ENCODE measurements at places on chromosomes 7 and 10.

DNA sequence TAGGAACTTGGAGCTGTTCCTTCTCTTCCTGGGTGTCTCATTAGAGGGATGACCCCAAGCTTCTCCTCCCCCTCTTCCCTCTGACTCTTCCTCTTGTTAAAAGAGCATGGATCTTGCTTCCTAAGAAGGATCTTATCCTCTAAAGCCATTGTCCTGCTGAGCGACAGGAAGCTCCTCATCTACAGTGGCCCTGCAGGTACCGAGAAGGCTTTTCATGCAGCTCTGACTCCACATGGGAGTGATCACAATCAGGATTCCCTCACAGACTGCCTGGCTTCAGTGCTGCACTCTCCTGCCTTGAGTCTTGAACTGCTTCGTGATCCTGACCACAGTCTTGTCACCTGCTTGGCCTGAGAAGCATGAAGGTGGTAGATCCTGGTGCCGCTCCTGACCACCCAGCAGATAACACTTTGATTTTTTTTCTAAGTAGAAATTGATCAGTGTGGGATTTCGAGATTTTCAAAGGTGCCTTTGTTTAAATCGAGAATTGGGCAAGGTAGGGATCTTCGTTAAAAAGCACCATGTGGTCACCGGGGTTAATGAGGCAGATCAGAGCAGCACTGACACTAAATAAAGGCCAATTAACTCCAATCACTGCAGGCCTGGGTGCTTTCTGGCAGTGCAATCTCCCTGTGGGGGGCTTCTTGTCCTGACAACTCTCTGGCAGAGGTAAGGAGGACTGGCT is 376.4 kb downstream of the NRG3 start:
- DNase-seq: no peak

- no peak for DNase-seq
These were observed 1.8 kb upstream of the OPN4 start for GRCh38 chr10:86652361-86653202.

DNA sequence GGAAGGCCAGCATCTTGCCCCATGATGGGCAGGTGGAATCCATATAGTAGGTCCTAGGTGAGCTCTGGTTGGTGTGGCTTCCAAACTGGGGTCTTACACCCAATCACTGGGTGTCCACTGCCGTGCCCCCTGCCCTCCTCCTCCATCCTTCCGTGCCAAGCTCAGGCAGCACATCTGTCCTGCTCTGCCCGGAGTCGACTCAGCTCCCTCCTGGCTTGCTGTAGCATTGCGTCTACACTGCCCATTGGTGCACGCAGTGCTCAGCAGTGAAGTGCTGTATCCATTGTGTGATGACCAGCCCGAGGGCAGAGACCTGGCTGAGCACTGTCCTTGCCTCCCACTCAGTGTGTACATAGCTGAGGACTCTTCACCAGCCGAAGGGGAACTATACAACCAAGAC is 148.4 kb downstream of the ADAM12 start:
- no peak for DNase-seq

DNA sequence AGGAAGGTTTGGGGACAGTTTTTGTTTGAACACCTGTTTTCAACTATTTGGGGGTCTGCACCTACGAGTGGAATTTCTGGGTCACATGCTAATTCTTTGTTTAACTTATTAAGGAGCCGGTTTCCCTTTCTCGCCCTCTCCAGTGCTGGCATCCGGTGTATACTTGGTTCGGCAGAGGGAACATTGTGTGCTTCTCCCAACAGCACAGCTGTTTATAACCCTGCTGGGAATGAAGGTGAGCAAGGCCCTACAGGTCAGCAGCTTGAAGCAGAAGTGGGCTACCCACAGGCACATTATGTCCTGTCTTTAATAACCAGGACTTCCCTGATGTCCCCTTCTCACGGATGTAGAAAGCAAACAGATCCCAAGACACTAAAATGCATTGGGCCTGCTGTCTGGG is 87.5 kb upstream of the PDCD4 start:
- DNase-seq: no peak

DNA sequence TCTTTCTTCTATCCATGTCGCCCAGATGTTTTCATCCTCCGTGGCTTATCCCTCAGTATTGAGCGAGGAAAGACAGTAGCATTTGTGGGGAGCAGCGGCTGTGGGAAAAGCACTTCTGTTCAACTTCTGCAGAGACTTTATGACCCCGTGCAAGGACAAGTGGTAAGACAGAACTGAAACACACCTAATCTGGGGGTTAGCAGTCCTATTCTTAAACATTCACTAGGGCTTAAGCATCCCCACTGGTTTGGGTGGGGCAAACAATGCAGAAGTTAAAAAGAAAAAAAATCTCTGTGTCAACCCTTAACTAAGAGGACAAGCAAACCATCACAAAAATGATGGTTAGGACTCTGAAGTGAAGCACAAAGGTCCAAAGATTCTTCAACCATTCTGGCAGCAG is 43.8 kb downstream of the SP8 start:
- no peak for DNase-seq

DNA sequence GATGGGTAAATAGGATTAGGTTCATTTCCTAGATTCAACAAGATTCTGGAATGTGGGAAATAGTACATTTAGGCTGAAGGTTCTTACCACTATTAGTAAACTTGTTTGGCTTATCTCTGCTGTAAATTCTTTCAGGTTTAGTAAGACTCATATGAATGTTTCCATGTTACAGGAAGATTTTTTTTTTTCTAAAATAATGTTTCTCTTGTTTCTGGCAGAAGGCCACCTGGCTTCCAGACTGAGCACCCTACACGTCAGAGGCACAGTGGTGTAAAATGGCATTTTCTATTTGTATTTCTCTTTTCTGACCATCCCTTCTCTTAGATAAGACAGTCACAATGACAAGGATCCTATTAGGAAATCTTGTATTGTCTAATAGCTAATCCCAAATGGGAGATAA is 22.7 kb upstream of the AASS start:
- DNase-seq: no peak

GRCh38 chr7:78175330-78176100 is 376.9 kb downstream of the PHTF2 start:
- no peak for DNase-seq

DNA sequence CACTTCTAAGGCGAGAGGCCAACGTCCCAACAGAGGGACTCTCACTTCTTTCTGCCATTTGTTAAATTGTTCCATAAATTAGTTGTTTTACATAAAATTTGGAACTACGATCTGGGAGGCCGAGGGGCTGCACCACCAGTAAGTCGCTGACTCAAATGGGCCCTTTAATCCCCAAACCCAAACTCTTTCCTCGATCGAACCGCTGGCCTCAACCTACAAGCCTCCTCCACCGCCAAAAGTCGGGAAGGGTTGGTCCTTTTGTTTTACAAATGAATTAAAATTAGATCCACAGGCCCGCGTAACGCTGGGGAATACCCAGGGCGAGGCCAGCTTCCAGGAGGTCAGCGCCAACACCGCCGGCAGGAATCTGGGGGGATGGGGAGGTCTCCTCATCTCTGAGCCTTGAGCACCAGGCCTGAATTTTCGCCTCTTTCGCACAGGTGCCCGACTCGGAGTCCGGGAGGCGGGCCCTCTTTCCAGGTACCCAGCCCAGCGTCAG is 1.2 kb upstream of the FOXI2 start:
- DNase-seq: no peak

GRCh38 chr7:39709768-39710311 is 86.5 kb downstream of the RALA start:
- no peak for DNase-seq

DNA sequence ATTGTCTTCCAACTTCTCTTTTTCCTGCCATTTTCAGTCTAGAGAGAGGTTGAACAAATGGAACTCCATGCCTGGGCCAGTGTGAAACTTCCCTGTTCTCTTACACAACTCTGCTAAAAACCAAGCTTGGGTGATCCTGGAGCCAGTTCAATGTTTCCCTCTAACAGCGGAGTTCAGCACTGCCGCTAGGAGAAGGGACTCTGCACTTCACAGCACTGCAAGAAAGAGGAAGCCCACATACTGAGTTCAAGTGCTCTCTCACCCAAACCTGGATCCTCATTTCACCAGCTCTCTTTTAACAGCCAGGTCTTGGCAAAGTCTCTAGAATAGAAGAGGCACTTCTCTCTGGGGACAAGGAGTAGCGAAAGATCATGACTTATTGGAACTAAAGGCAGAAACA is 18.8 kb downstream of the FOXI2 start:
- DNase-seq: no peak

DNA sequence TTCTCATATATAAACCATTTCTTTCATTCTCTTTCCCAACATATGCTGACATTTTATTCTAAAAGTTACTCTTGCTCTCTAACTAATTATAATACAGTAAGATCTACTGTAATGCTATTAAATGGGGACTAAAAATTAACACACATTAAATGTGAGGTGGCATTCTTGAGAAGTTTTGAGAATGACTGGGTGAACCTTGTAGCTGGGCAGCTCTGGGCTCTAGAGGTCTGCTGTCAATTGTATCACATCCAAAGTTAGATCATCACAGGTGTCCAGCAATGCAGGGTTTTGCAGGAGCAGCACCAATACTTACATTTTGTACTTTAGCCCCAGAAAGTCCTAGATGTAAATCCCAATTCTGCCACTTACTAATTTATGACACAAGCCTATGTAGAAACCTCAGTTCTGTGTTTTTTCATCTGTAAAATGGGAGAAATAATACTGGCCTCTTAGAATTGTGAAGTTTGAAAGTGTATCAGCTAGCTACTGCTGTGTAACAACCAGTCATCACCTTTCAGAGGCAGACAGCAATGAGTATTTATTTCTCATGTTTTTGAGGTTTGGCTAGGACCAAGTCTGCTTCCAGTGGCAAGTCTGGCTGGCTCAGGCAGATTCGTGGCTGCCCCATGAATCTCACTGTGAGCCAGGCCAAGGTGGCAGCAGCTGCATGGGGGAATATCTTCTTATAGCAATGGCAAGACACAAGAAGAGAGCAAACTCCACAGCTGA is 79.6 kb upstream of the EMX2 start:
- no peak for DNase-seq

Measured in stimulated activated CD4-positive, alpha-beta T cell treated with anti-CD3 and anti-CD28 coated beads, TNF-alpha, amount 100 ng/mL, for 1 hour (primary cell).